ENCODE measurements at places on chromosomes 6 and 20.

DNA sequence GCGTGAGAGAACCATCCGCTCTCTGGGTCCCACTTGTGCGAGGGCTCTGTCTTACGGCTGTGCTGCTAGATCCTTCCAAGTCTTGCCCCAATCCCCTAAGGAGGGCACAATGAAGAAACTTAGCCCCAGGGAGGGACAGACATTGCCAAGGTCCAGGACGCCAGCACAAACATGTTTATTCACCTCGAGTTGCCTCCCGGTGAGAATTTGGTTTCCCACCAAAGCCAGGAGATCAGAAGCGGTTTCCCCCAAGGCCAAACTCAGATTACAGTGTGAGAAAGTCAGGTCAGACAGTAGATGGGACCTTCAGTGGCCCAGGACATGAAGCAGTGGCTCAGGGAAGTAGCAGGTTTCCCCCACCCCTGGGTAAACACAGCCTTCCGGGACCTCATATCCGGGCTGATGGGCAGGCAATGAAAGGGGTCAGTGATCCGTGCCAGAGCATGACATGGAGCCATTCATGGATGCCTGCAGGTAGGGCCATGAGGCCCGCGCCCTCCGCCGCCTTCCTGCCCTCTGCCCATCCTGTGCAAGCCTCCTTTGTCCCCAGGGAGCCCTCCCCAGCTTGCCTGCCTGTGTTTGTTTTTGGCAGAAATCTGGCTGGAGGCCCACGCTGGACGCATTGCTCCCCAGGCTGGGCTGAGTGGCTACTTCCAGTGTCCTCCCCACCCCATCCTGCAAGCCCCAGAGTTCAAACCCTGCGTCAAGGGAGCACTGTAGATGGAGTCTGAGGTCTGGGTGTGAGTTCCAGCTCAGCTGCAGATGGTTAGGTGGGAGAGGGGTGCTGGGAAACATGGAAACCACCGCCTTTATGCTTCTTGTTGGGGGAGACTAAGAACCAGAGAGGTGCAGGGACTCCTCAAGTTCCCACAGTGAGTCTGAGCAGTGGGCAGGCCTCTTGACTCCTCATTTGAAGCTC lies 2.0 kb downstream of the BPIFB2 start:
- no peak for DNase-seq
- H3K27me3 ChIP-seq: peaks cover 2% of the 10 kb centered on the region
- no peak overlapping the region for H3K27ac ChIP-seq

DNA sequence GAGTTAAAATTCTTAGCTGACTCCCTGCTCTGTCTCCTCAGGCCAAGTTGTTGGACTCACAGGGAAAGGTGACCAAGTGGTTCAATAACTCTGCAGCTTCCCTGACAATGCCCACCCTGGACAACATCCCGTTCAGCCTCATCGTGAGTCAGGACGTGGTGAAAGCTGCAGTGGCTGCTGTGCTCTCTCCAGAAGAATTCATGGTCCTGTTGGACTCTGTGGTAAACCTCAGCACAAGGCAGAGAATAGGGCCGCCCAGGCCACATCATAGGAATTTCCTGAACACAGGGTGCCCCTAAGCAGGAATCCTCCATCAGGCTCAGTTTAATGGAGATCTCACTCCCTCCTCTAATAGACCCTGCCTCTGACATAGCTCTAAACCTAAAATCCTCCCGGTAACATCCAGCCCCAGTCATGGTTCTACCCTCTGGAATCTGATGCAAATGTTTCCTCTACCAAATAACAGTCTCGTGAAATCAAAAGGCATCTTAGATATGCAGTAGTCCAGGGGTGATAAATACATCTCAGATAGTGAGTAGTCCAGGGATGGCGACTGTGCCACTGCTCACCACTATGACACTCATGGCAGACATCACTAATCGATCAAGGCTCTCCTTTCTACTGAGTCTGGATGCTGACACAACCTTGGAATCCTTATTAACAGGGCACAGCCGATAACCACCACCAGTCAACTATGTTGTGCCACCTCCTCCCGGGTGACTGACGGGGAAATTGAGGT lies 18.3 kb downstream of the BPIFB1 start:
- no peaks in the 10 kb centered on the region for H3K27me3 ChIP-seq
- no peaks in the 10 kb centered on the region for H3K4me1 ChIP-seq
- no peak overlapping the region for H3K4me3 ChIP-seq

DNA sequence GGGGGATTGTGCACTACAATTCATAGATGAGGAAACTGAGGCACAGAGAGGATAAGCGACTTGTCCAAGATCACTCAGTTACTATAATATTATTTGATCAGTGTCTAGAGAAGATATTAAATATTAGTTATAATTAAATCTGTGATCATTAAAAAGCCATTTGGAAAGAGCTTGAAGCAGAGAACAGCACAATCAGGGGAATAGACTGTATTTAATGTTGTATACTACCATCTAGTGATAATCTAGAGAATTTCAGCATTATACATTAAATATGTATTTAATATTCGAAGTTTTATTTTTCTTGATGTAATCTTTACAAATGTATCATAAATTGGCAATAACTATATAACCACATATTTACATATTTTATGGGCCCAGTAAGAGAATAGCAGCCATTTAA lies 20.1 kb upstream of the MTCL3 start:
- no peaks in the 10 kb centered on the region for H3K4me1 ChIP-seq
- H3K4me3 ChIP-seq: no peak overlapping the region
- H3K36me3 ChIP-seq: no peaks in the 10 kb centered on the region
- DNase-seq: no peak

- no peak overlapping the region for H3K4me3 ChIP-seq
- no peaks in the 10 kb centered on the region for H3K27me3 ChIP-seq
- no peaks in the 10 kb centered on the region for H3K4me1 ChIP-seq
- H3K27ac ChIP-seq: no peak overlapping the region
Observed at GRCh38 chr20:48667889-48668413, 159.8 kb downstream of the PREX1 start.

DNA sequence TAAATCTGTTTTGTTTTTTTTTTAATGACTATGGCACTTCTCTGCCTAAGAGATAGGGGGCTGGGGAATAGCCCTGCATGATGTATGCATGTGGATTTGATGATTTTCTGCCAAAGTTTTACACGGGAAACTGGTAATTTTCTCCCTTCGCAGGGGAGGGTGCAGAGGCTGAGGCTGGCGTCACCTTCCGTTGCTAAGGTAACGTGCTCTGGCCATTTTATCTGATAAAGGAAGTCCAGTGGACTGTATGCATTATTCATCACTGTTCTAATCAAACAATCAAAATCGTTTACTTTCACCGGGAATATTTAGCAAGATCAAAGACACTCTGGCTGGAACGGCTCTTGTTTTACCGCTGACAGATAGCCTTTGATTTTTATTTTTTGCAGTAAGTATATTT lies 789 bp downstream of the PHACTR1 start:
- no peaks in the 10 kb centered on the region for H3K36me3 ChIP-seq
- H3K4me1 ChIP-seq: no peaks in the 10 kb centered on the region
- no peak overlapping the region for H3K4me3 ChIP-seq
- DNase-seq: no peak

DNA sequence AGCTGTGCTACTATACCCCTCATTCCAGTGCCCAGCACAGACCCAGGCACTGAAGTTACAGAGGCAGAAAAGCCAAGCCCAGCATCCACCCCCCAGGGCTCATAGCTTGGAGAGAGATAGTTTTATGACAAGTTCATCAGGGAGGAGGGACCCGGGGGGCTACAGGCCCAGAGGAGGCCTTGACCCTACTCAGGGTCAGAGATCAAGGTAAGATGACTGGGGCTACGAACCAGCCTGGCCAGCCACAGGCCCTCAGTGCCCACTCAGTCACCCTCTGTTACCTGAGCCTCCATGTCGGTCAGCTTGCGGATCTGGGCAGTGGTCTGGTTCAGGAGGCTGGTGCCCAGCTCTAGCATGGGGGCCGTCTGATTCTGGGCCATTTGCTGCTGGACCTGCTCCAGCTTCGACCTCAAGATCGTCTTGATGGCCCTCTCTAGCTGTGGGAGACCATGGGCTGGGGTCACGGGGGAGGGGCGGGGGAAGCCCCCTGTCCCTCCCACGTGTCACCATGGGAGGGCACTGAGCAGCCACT lies 26.1 kb downstream of the ANGPT4 start:
- H3K27ac ChIP-seq: no peak overlapping the region
- H3K4me1 ChIP-seq: no peaks in the 10 kb centered on the region
- no peak for DNase-seq
- H3K4me3 ChIP-seq: no peak overlapping the region
- no peaks in the 10 kb centered on the region for H3K36me3 ChIP-seq

DNA sequence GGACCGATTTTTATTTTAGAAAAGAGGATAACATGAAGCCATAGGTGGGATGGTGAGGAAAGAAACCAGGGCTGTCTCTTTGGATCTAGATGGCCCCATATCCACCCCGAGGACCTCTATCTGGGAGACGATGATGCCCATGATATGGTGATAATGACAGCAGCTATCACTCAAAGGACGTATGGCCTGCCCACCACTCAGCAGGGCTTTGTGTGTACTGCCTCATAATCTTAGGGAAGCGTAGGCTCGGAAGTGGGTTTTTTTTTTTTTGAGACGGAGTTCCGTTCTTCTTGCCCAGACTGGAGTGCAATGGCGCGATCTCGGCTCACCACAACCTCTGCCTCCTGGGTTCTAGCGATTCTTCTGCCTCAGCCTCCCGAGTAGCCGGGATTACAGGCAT lies 8.2 kb upstream of the TAF8 start:
- no peak overlapping the region for H3K4me3 ChIP-seq
- no peak for DNase-seq
- no peak overlapping the region for H3K27ac ChIP-seq
- no peaks in the 10 kb centered on the region for H3K36me3 ChIP-seq
- no peaks in the 10 kb centered on the region for H3K27me3 ChIP-seq
- H3K4me1 ChIP-seq: peaks cover 20% of the 10 kb centered on the region

GRCh38 chr20:32135983-32136515 lies 26.5 kb downstream of the TM9SF4 start:
- no peak for DNase-seq
- H3K4me1 ChIP-seq: no peaks in the 10 kb centered on the region
- no peak overlapping the region for H3K4me3 ChIP-seq

GRCh38 chr20:5642155-5642981 lies 107.8 kb upstream of the SHLD1 start:
- no peaks in the 10 kb centered on the region for H3K4me1 ChIP-seq
- no peak for DNase-seq
- H3K36me3 ChIP-seq: no peaks in the 10 kb centered on the region
- H3K4me3 ChIP-seq: no peak overlapping the region
- H3K27me3 ChIP-seq: no peaks in the 10 kb centered on the region

DNA sequence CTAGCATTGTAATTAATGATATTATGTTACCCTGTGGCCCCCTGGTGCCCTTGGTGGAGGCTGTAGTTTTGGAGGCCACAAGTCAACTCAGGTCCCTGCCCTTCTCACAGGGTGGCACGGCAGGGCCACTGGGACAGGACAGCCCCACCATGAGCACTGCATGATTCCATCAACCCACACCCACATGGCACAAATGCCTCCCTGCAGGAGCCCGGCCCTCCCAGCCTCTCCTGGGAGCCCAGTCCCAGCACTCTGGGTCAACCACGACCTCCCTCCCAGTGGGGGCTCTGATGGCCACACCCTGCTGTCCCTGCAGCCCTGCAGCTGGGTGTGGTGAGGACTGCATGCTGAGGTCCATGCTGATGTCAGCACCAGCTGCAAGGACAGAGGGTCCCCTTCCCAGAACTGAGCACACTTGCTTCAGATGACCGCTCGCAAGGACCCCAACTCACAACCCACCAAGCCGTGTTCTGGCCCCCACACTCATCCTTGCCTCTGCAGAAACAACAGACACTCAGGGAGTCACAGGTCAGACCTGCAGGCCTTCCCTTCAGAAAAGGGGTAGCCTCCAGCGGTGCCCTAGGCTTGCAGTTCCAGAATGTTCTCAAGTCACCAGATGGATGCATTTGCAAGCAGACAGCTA lies 15.7 kb upstream of the CST7 start:
- no peak overlapping the region for H3K27ac ChIP-seq
- no peaks in the 10 kb centered on the region for H3K4me1 ChIP-seq
- H3K4me3 ChIP-seq: no peak overlapping the region
- no peak for DNase-seq
- no peaks in the 10 kb centered on the region for H3K36me3 ChIP-seq
